ENCODE measurements at places on chromosomes 3 and 15. TPM values are rescaled to one million over a fixed set of nuclear protein-coding genes. Genes with fewer than 3 reads are reported as not detected.

TM4SF1 gene
- not detected for total RNA-seq

HDDC3 gene
- total RNA-seq: 11.2 TPM

A4GNT gene
- not detected for total RNA-seq

AADAC gene
- not detected for total RNA-seq

EBLN2 gene
- 11.0 TPM for total RNA-seq

GOLGA8Q gene
- 17.3 TPM for total RNA-seq

GRCh38 chr3:186095561-186096081, 13.3 kb downstream of the ETV5 start:
- no peak for DNase-seq

- DNase-seq: no peak
Measured at GRCh38 chr3:141767066-141767465, 3.9 kb downstream of the GRK7 start.

GRCh38 chr15:80480909-80481308, 76.7 kb downstream of the ARNT2 start:
- no peak for DNase-seq

DNA sequence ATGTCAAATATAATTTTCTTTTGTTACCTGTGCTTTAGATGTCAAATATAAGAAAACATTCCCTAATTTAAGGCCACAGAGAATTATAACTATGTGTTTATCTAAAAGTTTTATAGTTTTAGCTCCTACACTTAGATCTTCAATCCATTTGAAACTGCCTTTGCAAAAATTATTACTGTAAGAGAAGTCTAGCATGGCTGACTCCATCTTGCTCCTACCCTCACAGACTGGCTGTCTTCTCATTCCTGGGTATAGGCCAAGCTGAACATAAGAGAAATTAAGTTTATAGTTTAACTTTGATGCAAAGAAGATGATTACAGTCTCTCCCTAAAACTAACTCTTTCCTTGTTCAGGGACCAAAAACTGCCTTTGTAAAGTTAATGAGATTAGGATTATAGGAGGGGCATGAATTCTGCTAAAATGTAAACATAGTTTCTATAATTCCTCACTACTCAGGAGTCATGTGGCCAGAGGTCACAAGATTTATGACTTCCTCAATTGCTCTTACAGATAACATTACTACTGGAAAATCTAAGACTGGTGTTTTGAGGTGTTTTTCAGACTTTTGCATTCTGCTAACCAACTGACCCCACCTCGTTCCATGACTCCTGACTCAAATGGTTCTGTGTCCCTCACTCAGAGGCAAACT, 184.0 kb downstream of the BCHE start:
- no peak for DNase-seq

DNA sequence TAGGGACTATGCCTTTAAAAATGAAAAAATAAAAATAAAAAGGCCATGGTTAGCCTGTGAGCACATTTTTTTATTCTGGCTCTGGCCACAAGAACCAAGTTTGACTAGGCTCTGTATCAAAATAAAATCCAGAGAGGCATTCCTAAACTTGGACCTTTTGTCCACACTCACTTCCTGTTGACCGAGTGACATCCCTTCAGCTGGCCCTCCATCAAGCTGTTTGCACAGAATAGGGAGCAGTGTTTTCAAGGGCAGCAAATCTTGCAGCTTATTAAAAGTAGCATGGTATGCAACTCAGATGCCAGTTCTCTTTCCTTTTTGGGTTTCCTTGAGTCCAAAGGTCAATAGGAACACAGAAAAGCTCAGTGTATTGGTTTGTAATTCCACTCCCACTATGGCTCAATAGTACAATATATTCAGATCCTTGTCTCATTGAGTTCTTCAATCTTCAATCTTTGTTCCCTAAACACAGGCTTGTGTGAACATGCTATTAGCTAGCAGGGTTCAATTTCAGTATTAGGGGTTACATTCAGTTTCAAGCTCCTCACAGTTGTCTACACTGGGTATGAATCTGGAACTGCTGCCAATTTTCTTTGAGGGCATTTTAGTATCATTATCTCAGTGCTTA, 244.5 kb downstream of the RBMS3 start:
- no peak for DNase-seq

- DNase-seq: no peak
Measured at GRCh38 chr15:76175442-76175841, 115.7 kb downstream of the TMEM266 start.

DNA sequence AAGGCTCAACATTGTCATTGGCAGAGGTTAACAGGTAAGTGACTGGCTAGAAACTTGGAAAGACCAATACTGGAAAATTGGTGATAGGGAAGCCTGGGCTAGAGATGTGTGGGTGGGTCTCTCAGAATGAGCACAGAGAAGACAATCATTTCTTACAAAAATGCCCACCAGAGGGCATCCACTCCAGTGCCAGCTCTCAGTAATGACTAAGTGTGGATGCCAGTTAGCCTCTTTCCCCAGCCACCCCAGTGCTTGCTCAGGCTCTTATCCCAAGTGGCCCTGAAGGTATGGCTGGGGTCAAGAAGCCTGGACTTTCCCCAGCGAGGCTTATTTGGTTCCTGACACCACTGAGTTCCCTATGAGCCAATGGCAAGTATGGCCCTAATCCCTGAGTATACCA, 115.9 kb upstream of the ST8SIA2 start:
- DNase-seq: peak; percentile 16

- DNase-seq: no peak
Measured at GRCh38 chr3:157502916-157503595, at the start of gene VEPH1. Gene VEPH1, minus strand, starts transcription at chr3:157503416. Its CDS starts 8,067 bp downstream, at chr3:157495349.

DNA sequence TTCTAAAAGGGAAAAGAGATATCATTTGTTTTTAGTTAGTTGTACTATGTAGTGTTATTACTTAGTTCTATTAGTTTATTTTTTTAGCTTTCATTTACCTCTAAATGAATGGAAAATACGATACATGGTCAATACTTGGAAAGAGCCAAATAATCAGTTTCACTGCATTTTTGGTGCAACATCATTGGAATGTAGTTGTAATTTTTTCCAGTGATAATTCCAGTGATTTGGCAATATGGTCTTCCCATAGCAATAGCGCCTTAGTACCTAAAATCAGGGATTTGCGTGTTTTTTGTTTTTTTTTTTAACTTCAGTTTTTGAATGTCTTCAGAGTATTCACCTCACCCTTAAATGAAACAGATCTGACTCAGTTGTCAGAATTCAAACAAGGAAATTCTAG, 41.8 kb downstream of the RAB8B start:
- DNase-seq: no peak

- DNase-seq: no peak
Measured at GRCh38 chr3:160544844-160545503, 20.4 kb downstream of the KPNA4 start.

DNA sequence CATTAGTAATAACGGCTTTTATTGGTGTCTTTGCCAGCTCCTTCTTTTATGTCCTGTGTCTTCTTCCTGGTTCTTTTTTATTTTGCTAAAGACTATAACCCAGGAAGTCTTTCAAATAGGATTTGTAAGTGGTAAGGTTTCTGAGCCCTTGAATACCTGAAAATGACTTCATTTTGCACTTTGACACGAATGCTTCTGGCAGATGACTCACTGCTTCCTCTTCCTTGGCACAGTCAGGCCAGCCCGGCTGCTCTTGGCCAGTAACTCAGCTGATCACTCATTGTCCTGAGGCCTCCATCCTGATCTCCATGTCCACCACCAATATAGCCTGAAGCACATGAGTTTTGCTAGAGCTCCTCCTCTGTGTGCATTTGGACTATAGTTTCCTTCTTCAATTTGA, 48.7 kb upstream of the NR2E3 start:
- DNase-seq: no peak

DNA sequence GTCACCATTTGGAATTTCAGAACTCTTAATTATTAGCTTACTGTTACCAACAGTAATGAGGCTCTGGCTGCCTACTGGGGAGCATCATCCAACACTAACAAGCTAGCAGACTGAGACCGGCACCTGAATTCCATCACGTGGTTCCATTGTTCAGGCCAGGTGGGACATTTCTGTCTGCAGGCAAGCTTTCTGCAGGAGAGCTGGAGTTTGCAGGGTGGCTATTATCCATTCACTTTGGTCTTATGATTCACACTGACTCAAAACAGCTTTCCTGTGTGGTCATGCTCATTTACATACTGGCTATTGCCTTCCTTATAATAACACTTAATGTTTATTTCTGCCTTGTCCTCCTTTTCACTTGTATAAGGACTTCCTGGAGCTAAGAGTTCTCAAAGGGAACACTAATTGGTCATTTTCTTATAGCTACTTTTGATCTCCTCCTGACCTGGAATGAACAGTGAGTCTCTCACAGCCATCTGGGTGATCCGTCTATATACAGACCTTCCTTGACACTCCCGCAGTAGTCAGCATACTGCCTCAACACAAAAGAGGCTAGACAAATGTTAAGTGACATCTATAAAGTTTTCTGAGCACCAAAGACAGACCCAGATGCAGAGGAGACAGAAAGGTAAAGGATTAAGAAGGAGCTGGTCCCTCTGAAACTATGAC, 695.4 kb downstream of the FHIT start:
- DNase-seq: no peak

- DNase-seq: no peak
Measured at GRCh38 chr3:11819146-11819689, 27.5 kb downstream of the TAMM41 start.

DNA sequence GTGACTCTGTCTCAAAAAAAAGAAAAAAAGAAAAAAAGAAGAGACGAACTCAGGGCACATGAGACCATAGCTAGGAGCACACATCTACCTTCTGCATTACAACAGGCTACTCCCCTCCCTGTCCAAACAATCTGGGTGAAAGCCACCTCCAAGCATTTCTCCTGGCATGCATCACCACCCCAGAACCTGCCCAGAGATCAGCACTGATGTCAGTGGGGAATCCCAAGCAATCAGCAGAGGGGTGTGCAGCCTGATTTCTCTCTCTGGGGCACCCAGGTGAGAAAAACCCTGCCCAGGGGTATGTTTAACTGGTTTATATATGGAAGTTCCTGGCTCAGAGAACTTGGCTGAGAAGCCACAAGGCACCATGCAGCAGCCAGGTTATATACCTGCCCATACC, 59.4 kb downstream of the CDC25A start:
- no peak for DNase-seq

- no peak for DNase-seq
Measured at GRCh38 chr3:103127098-103127630, 692.3 kb downstream of the ZPLD1 start.

DNA sequence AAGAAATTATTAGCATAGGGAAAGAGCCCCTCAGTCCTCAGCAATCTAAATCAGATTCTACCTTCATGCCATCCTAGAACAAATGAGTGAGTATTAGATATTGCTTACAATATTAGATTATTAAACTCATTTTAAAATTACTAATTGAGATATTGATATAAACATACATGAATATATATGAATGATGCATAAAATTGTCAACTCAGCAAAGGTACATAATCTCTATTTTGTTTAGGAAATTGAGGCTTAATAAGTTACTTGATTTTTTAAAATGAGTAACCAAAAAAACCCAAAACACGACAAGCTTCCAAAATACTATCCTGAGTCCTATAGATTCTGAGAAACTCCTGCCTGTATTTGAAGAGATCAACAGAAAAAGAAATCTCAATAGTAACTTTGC, 297.7 kb upstream of the TMCO5A start:
- no peak for DNase-seq

GRCh38 chr3:131619821-131620220, 117.0 kb upstream of the MRPL3 start:
- no peak for DNase-seq

- no peak for DNase-seq
Measured at GRCh38 chr15:23758891-23759290, 71.8 kb upstream of the NDN start.

GRCh38 chr3:131922356-131922755, 112.5 kb downstream of the CPNE4 start:
- no peak for DNase-seq

Measured in natural killer cell (primary cell).